ENCODE measurements at places on chromosomes 7 and 10. TPM values are rescaled to one million over a fixed set of nuclear protein-coding genes. Genes with fewer than 3 reads are reported as not detected.

DNA sequence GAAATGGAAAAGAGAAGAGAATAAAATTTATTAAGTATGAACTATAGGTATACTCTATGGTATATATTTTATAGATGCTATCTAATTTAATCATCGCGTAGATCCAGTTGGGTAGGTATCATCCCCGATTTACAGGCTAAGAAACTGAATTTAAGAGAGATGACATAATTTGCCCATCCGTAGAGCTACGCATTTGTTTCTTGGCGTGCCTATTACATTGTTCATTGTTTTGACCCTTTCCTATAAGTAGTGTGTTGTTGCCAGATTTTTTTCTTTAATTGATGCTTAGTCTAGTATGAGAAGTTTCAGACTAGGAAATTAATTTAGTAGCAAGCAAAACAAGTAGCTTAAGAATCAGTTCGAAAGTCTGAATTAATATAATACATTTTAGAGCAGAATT is 205.7 kb upstream of the NPSR1 start:
- no peak overlapping the region for H3K27ac ChIP-seq
- no peaks in the 10 kb centered on the region for H3K36me3 ChIP-seq
- no peak for DNase-seq
- H3K4me3 ChIP-seq, result no peak overlapping the region

GRCh38 chr10:122478971-122479370 is 17.6 kb downstream of the HTRA1 start:
- no peaks in the 10 kb centered on the region for H3K36me3 ChIP-seq
- no peak overlapping the region for H3K4me3 ChIP-seq
- H3K27me3 ChIP-seq, result peaks cover 25% of the 10 kb centered on the region
- H3K27ac ChIP-seq, result no peak overlapping the region

DNA sequence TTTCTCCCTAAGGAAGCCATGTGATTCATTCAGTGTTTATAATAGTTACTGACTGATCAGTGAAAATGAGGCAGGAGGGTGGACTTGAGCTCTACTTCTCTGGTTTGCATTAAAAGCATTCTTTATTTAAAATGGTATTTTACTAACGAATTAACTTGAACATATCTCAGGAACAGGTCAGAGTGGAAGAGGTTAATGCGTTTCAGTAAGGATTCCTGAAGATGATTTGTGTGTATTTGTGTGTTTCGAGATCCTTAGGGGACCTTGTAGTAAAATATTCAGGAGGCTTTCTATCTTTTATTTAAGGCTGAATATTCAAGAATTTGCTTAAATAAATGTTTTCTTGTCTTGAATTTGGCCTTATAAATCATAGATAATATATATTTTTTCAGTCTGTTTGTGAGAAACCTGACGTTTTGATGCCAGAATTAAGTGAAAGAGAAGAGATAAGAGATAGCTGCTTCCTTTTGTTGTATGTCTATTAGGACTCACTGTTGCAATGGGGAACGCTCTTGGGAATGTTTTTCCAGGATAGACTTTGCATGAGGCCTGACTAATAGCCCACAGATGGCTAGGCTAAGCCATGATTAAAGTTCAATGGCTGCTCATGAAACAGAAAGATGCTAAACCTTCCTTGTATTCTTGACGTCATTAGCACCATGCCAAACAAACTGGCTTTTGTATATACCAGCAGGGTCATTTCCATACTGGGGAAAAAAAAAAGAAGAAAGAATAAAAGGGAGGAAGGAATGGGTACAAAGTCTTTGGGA is 93.8 kb upstream of the MTPN start:
- no peaks in the 10 kb centered on the region for H3K27me3 ChIP-seq
- no peaks in the 10 kb centered on the region for H3K36me3 ChIP-seq

- H3K27ac ChIP-seq, result peak overlapping the region; percentile 56
- peak; percentile 16 for DNase-seq
- no peaks in the 10 kb centered on the region for H3K27me3 ChIP-seq
- H3K4me3 ChIP-seq, result peak overlapping the region; percentile 40
Measured at GRCh38 chr10:88270871-88271713, 312.0 kb downstream of the RNLS start.

GRCh38 chr10:61172182-61172926 is 228.4 kb upstream of the RHOBTB1 start:
- H3K4me3 ChIP-seq, result no peak overlapping the region
- H3K36me3 ChIP-seq, result no peaks in the 10 kb centered on the region
- H3K27ac ChIP-seq, result no peak overlapping the region

- H3K36me3 ChIP-seq, result no peaks in the 10 kb centered on the region
- no peaks in the 10 kb centered on the region for H3K4me1 ChIP-seq
- no peak for DNase-seq
- H3K27me3 ChIP-seq, result no peaks in the 10 kb centered on the region
Measured at GRCh38 chr7:82542665-82543064, 99.1 kb upstream of the CACNA2D1 start.

DNA sequence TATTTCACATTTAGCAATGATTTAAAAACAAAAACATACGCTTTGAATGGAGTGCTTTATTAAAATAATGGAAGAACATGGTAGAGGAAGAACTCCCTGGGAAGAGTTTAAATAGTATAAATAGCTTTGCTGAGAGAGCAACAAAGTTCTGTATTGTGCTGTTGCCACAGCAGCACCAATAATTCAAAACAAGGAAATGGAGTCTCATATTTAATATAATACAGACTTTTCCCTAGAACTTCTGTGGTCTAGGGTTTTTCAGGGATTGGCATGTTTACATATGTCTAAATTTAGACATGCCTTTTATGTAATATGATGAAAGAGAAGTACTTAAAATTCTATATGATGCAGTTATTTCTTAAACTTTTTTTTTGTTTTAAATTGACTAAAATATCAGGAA is 217.2 kb upstream of the HDAC9 start:
- H3K27me3 ChIP-seq, result no peaks in the 10 kb centered on the region
- no peak for DNase-seq
- no peaks in the 10 kb centered on the region for H3K4me1 ChIP-seq
- no peaks in the 10 kb centered on the region for H3K36me3 ChIP-seq

DNA sequence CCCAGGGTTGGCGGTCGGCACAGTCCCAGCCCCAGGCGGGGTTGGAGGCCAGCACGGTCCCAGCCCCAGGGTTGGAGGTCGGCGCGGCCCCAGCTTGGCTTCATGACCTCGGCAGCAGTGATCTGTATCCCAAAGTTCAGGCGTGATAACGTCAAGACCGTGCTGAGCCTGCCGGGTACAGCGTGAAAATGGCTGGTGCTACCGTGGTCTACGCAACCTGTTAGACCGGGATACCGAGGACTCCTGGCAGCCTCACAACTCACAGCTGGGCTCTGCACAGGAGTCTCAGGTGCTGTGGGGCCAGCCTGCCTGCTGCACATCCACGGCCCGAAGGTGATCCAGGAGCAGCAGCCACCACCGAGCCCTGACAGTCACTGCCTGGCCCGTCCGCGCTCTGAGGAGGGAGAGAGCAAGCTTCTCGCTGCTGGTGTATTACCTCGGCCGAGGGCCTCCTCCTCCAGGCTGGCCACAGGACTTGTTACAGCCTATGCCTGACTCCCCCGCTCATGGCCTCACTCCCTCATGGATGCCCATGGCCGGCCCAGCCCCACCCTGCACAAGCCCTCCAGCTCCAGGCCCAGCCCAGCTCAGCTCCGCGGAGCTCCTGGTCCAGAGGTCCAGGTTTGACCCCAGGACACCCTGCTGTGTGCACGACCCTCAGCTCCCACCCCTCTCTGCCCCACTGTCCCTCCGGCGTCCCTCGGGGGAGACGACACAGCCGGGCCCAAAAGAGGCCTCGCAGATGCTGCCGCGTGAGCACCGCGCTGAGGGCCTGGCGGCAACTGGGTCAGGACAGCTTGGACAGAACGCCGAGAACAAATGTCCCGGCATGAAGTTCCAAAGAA is 156.0 kb downstream of the ELFN1 start:
- peak; percentile 9 for DNase-seq
- H3K27ac ChIP-seq, result no peak overlapping the region
- H3K27me3 ChIP-seq, result no peaks in the 10 kb centered on the region
- H3K36me3 ChIP-seq, result peaks cover 31% of the 10 kb centered on the region
- no peak overlapping the region for H3K4me3 ChIP-seq
- peaks cover 3% of the 10 kb centered on the region for H3K4me1 ChIP-seq

DNA sequence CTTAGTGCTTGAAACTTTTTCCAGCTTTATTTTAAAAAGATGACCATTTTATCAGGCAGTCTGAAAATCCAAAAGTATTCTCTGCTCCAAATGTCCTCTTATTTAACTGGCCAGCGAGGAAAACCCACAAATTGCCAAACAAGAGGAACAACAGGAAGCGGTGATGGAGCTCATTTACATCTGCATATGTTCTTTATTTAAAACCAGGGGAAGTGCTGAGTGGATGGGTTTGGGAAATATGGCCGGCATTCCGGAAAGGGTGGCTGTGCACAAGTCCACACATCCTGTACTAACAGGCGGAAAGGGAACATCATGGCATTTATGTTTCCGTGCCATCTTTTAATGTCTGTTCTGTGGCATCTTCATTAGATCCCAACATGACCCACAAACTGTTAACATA is 974.5 kb downstream of the LRMDA start:
- no peaks in the 10 kb centered on the region for H3K4me1 ChIP-seq
- no peaks in the 10 kb centered on the region for H3K36me3 ChIP-seq
- H3K27me3 ChIP-seq, result no peaks in the 10 kb centered on the region
- no peak overlapping the region for H3K4me3 ChIP-seq
- H3K27ac ChIP-seq, result no peak overlapping the region

DNA sequence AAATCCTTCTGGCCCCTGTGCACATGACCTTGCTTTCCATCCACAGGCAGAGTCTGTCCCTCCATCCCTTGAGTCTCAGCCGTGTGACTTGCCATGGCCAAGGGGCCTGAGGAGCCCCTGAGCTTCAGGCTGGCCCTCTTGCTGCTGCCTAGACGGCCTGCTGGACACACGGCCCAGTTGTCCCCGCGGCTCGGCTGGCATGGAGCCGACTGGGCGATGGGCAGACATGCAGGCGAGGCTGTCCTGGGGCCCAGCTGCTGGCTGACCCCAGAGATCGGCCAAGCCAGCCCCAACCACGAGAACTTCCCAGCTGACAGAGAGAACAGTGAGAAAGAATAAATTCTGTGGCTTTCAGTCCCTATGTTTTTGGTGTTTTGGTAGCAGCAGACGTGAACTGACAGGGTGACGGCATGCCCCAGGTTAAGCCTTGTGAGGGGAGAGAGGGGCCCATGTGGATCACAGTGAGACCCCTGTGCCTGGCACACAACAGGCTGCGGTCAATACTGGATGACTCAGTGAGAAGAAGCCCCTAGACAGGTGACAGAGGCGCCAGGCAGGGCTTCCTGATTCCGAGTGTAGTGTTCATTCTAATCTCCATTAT is 11.7 kb downstream of the PRKAG2 start:
- H3K27me3 ChIP-seq, result no peaks in the 10 kb centered on the region
- no peak for DNase-seq

- H3K36me3 ChIP-seq, result no peaks in the 10 kb centered on the region
- no peak overlapping the region for H3K27ac ChIP-seq
- no peaks in the 10 kb centered on the region for H3K4me1 ChIP-seq
Measured at GRCh38 chr7:140322759-140323158, 75.6 kb downstream of the SLC37A3 start.

DNA sequence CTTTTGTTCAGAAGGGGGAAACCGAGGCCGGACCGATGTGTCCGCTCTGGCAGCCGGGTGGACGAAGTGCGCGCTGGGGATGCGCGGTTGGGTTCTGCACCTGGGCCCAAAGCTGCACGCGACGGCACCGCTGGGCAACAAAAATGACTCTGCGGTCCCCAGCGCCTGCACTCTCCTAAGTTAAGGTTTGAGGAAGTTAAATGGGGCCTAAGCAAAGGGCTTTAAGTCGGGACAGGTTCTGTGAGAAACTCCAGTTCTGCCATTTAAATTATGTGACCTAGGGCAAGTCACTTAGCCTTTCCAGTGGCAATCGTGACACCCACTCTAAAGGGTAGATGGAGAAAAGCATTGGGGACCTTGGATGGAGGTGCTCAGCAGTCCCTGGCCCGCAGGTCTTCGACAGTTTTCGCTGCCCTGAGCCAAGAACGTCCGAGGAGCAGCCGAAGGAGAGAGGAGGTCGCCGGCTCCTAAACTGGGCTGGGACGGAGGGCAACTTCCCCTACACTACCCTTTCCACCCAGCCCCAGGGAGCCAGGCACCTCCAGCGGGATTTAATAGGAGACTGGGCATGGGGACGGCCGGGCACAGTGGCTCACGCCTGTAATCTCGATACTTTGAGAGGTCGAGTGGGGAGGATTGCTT is 534 bp upstream of the ACBD5 start:
- peak overlapping the region; percentile 99 for H3K27ac ChIP-seq
- peaks cover 16% of the 10 kb centered on the region for H3K36me3 ChIP-seq
- DNase-seq, result peak; percentile 38
- H3K27me3 ChIP-seq, result no peaks in the 10 kb centered on the region
- H3K4me3 ChIP-seq, result peak overlapping the region; percentile 98

GRCh38 chr7:116629051-116629463 is 42.9 kb upstream of the MET start:
- no peak for DNase-seq
- H3K27ac ChIP-seq, result no peak overlapping the region
- peaks cover 26% of the 10 kb centered on the region for H3K4me1 ChIP-seq
- no peaks in the 10 kb centered on the region for H3K36me3 ChIP-seq

DNA sequence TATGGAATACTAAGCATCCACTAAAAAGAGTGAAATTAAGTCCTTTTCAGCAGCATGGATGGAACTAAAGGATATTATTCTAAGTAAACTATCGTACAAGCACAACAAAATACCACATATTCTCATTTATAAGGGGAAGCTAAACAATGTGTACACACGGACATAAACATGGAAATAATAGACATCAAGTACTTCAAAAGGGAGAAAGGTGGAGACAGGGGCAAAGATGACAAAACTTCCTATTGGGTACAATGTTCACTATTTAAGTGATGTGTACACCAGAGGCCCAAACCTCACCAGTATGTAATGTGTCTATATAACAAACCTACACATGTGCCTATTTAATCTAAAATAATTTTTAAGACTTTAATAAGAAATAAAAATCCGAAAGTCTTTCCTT is 2.2 kb upstream of the AKR1C4 start:
- DNase-seq, result no peak
- no peaks in the 10 kb centered on the region for H3K36me3 ChIP-seq
- no peaks in the 10 kb centered on the region for H3K4me1 ChIP-seq
- H3K4me3 ChIP-seq, result no peak overlapping the region
- no peaks in the 10 kb centered on the region for H3K27me3 ChIP-seq

- H3K36me3 ChIP-seq, result no peaks in the 10 kb centered on the region
- H3K4me1 ChIP-seq, result no peaks in the 10 kb centered on the region
- no peak overlapping the region for H3K4me3 ChIP-seq
Measured at GRCh38 chr7:42700406-42701327, 211.2 kb downstream of the C7orf25 start.

GRCh38 chr10:12135631-12136030 is 6.2 kb downstream of the SEC61A2 start:
- no peaks in the 10 kb centered on the region for H3K4me1 ChIP-seq
- H3K27ac ChIP-seq, result no peak overlapping the region
- DNase-seq, result no peak
- no peak overlapping the region for H3K4me3 ChIP-seq

- DNase-seq, result no peak
- peak overlapping the region; percentile 41 for H3K27ac ChIP-seq
- no peak overlapping the region for H3K4me3 ChIP-seq
- H3K36me3 ChIP-seq, result peaks cover 2% of the 10 kb centered on the region
Measured at GRCh38 chr7:75727881-75728593, 10.7 kb downstream of the HIP1 start.

GTF2IRD1 gene
- total RNA-seq, result 1.6 TPM

PITX3 gene
- total RNA-seq, result not detected

PLEKHA1 gene
- total RNA-seq, result 12.8 TPM

ITGA8 gene
- not detected for total RNA-seq

KLF14 gene
- 0.10 TPM for total RNA-seq

SYNPO2L gene
- total RNA-seq, result not detected

TWIST1 gene
- not detected for total RNA-seq
